ENCODE measurements at places on chromosomes 2 and 18.

- H3K4me1 ChIP-seq = no peaks in the 10 kb centered on the region
- no peaks in the 10 kb centered on the region for H3K36me3 ChIP-seq
- no peak for DNase-seq
- no peak overlapping the region for H3K4me3 ChIP-seq
- H3K27ac ChIP-seq = no peak overlapping the region
These were observed 267.4 kb downstream of the LNPK start for GRCh38 chr2:175734686-175735085.

- no peaks in the 10 kb centered on the region for H3K36me3 ChIP-seq
- no peaks in the 10 kb centered on the region for H3K4me1 ChIP-seq
- no peak overlapping the region for H3K27ac ChIP-seq
- H3K4me3 ChIP-seq = no peak overlapping the region
These were observed 136.8 kb upstream of the OTOS start for GRCh38 chr2:240277073-240277806.

DNA sequence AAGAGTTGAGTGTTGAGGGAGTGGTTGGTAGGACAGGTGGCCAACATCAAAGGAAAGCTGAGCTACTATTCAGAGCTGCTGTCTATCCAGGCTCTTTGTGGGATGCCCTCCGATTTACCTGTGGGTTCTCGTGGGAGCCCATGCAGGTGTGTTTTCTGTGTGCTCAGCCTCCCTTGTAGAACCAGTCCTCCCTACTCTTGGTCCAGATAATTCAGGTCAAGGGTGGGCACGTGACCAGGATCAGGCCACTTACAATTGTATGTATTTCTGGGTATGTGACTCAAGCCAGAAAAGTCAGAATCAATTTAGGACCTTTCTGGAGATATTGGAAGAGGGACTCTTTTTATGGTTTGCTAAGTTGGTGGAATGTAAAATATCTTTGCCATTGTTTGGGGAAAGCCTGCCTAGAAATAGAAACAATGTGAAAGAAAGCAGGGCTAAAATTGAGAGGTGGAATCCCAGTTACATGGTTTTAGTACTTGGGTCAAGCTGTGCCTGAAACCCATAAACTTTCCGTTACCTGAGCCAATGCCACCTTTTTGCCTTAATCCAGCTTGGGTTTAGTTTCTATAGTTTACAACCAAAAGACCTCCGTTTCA, 93.2 kb downstream of the PDCL3 start:
- no peak overlapping the region for H3K27ac ChIP-seq
- peaks cover 22% of the 10 kb centered on the region for H3K4me1 ChIP-seq
- no peaks in the 10 kb centered on the region for H3K27me3 ChIP-seq
- DNase-seq = no peak
- no peaks in the 10 kb centered on the region for H3K36me3 ChIP-seq

GRCh38 chr18:907885-908757, 3.5 kb downstream of the ADCYAP1 start:
- H3K4me1 ChIP-seq = peaks cover 32% of the 10 kb centered on the region
- no peak overlapping the region for H3K27ac ChIP-seq
- H3K27me3 ChIP-seq = peaks cover 87% of the 10 kb centered on the region
- H3K36me3 ChIP-seq = no peaks in the 10 kb centered on the region

DNA sequence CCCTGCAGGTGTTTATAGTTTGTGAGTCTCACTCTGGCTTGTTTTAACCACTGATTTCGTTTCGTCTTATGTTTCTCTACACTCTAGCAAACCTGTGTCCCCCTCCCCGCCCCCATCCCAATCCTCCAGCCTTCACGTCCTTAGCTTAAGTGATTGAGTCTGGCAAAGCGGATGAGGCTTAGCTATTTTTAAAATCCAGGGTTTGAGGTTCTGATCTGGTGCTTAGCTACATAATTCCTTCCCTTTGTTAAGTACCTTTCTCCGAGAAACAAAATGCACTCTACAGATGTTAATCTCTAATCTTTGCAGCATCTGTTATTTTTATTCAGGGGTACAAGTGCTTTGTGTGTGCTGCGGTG, 7.8 kb downstream of the AGAP1 start:
- peaks cover 87% of the 10 kb centered on the region for H3K27me3 ChIP-seq
- no peak overlapping the region for H3K27ac ChIP-seq
- H3K4me1 ChIP-seq = peaks cover 19% of the 10 kb centered on the region

DNA sequence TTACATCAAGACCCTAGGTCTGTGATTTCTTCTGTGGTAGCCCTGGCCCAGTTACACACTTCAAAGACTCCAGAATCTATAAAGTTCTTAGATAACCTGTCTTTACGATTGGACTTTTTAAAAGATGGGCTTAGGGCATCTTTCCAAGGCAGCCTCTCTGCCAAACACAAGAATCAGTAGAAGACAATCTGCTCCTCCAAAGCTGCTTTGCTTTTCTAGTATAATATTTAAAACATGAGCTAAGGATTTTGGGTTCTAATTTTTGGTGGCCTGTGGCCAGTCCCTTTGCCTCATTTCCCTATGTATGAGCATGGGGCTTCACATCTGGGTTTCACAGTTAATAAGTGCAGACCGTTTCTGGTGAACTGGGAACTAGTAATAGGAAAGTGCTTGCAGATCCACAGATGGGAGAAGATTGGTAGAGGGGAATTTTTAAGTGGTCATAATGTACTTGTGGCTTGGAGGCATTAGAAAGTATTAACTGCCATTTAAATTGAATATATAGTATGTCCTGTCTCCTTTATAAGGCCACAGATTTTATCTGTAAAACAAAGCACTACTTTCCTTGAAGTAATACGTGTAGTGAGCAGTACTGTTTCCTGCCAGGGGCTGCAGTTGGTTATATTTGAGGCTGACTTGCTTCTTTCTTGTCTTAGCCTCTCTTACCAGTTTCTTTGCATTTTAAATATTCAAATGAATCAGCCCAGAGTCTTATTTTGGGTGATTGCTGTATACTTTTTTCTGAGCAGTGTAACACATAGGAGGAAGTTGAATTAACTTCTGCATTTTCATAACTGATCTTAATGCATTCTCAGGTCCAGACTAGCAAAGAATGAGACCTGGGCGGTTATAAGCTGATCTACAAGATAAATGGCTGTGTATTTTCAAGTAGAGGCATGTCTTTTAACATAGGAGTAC, 1.5 kb downstream of the ARPC2 start:
- H3K36me3 ChIP-seq = peaks cover 66% of the 10 kb centered on the region
- peak overlapping the region; percentile 91 for H3K4me3 ChIP-seq
- H3K4me1 ChIP-seq = peaks cover 55% of the 10 kb centered on the region

GRCh38 chr2:209391776-209392401, 32.0 kb upstream of the MAP2 start:
- H3K36me3 ChIP-seq = no peaks in the 10 kb centered on the region
- no peak overlapping the region for H3K4me3 ChIP-seq
- H3K27ac ChIP-seq = no peak overlapping the region
- DNase-seq = no peak
- no peaks in the 10 kb centered on the region for H3K27me3 ChIP-seq

GRCh38 chr2:26754972-26755670, 9.0 kb upstream of the SLC35F6 start:
- no peak overlapping the region for H3K27ac ChIP-seq
- peaks cover 3% of the 10 kb centered on the region for H3K27me3 ChIP-seq
- no peak overlapping the region for H3K4me3 ChIP-seq
- peaks cover 9% of the 10 kb centered on the region for H3K4me1 ChIP-seq

- H3K27ac ChIP-seq = no peak overlapping the region
- DNase-seq = no peak
- H3K27me3 ChIP-seq = no peaks in the 10 kb centered on the region
- H3K4me3 ChIP-seq = no peak overlapping the region
- no peaks in the 10 kb centered on the region for H3K36me3 ChIP-seq
These were observed 18.7 kb upstream of the RASGRP3 start for GRCh38 chr2:33457556-33458247.

- H3K36me3 ChIP-seq = peaks cover 87% of the 10 kb centered on the region
- peak overlapping the region; percentile 98 for H3K27ac ChIP-seq
- peak overlapping the region; percentile 56 for H3K4me3 ChIP-seq
- peaks cover 97% of the 10 kb centered on the region for H3K4me1 ChIP-seq
These were observed 21.7 kb downstream of the LBH start for GRCh38 chr2:30252723-30253701.

- peaks cover 8% of the 10 kb centered on the region for H3K4me1 ChIP-seq
- no peaks in the 10 kb centered on the region for H3K27me3 ChIP-seq
- no peak overlapping the region for H3K4me3 ChIP-seq
These were observed 44.8 kb downstream of the SPAST start for GRCh38 chr2:32108111-32108510.

DNA sequence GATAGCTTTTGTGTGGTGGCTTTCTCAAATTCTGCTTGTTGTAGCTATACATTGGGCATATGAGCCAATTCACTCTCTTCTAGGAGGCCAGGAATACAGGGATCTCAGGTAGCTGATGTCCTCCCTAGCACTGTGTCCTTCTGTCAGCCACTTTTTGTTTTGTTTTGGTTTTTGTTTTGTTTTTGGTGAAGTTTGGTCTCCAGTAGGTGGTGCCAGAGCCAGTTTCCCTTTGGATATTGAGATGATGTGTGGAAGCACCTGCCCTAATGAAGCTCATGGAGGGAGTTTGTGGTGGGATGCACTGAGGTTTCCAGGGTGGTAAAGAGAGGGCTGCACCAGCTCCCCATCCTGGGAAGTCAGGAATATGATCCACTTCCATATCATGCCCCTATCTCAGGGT, 100.5 kb upstream of the VWC2L start:
- H3K36me3 ChIP-seq = no peaks in the 10 kb centered on the region
- no peak for DNase-seq
- no peak overlapping the region for H3K27ac ChIP-seq
- H3K4me1 ChIP-seq = no peaks in the 10 kb centered on the region

DNA sequence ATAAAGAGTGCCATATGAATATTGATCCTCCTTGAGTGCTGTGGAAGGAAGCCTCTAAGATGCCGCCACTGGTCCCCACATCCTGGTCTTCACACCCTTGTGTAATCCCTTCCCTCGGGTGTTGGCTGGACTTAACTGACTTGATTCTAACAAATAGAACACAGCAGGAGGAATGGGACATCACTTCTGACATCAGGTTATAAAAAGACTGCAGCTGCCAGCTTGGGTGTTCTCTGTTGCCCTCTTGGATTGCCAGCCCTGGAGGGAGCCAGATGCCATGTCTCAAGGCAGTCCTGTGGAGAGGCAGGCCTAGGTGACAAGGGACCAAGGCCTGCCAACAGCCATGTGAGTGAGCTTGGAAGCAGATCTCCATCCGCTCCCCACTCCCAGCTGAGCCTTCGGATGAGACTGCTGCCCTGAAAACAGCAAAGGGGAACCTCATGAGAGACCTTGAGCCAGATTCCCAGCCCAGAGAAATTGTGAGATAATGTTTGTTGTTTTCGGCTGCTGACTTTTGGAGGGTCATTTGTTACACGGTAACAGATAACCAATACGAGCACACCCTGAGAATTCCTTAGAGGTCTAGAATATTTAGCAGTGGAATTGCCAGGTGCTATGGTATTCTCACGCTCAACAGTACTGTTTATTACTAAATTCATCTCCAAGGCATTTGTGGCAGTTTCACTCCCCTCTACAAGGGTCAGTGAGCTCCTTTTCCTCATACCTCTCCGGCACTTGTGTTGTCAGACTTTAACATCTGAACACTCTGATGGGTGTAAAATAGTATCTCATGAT, 32.5 kb downstream of the HPCAL1 start:
- H3K4me1 ChIP-seq = peaks cover 71% of the 10 kb centered on the region
- no peak overlapping the region for H3K27ac ChIP-seq
- H3K27me3 ChIP-seq = no peaks in the 10 kb centered on the region
- H3K36me3 ChIP-seq = peaks cover 23% of the 10 kb centered on the region
- no peak for DNase-seq

DNA sequence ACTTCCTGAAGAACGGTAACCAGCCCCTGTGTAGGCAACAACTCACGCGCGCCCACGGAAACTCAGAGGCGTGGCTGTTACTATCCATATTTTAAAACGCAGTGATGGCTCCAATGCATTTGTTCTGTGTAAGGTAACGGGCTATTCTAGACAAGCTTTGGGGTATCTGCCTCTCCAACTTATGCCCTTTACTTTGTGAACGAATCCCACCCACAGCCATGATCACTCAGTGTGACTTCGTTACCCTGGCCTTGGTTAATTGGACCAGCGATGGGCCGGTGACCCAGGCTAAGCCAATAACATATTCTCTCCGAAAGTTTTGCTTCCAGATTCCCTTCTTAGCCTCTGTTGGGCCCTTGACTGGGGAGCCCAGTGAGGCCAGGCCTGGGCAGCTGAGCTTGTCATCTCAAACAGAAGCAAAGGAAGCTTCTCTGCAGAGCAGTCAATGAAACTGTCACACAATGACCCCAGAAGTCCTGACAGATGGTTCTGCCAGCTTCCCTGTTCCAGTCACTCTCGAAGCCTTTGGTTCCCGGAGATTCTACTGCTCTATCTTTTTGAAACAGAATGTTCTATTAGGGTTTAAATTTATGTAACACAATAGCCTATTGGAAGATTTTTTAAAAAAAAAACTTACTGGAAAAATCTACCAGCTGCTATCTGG, 30.7 kb upstream of the ROCK2 start:
- no peaks in the 10 kb centered on the region for H3K4me1 ChIP-seq
- no peak overlapping the region for H3K4me3 ChIP-seq
- no peaks in the 10 kb centered on the region for H3K27me3 ChIP-seq
- no peak for DNase-seq

DNA sequence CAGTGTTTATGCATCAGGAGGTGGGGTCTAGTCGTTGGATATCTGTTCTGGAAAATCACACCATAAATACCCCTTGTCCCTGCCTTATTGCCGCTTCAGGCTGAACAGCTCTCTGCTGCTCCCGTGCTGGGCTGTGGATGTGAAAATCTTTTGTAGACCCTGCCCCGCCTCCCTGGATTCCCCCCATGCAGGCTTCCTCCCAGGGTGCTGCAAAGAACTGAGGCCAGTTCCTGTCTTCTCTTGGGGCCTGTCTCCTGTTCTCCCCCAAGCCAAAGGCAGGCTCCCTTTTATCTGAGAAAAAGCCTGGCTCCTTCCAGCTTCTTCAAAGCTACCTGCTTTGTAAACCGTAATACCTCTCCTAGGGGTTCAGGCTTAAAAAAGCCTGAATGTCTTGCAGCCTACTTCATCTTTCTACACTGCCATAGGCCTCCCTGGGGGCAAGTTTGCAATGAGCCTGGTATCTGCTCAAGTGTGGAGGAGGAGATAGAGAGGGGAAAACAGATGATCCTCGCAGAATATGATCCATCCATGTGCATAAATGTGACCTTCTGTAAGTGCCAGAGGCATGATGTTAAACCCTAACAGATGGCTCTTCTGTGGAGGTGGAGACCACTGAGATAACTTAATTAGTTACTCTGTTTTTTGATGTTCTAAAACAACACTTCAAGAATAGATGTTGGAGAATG, 55.3 kb downstream of the VWA3B start:
- H3K27me3 ChIP-seq = peaks cover 2% of the 10 kb centered on the region
- H3K4me3 ChIP-seq = no peak overlapping the region
- H3K4me1 ChIP-seq = no peaks in the 10 kb centered on the region
- no peak for DNase-seq
- H3K27ac ChIP-seq = no peak overlapping the region
- no peaks in the 10 kb centered on the region for H3K36me3 ChIP-seq

GRCh38 chr18:58806826-58807714, 57.6 kb upstream of the ZNF532 start:
- H3K4me3 ChIP-seq = no peak overlapping the region
- no peak overlapping the region for H3K27ac ChIP-seq
- H3K27me3 ChIP-seq = peaks cover 36% of the 10 kb centered on the region
- no peak for DNase-seq
- no peaks in the 10 kb centered on the region for H3K4me1 ChIP-seq

- no peak overlapping the region for H3K4me3 ChIP-seq
- H3K27ac ChIP-seq = no peak overlapping the region
These were observed 206.5 kb upstream of the ZSWIM2 start for GRCh38 chr2:187055463-187055862.

Measured in activated T-cell treated with anti-CD3 and anti-CD28 coated beads, Interleukin-2, amount 50 U/mL, for 24 hours (primary cell).